ENCODE measurements at places on chromosomes 12 and 14.

GRCh38 chr12:109264095-109264942 is 44.8 kb downstream of the FOXN4 start:
- DNase-seq, result peak; percentile 9

DNA sequence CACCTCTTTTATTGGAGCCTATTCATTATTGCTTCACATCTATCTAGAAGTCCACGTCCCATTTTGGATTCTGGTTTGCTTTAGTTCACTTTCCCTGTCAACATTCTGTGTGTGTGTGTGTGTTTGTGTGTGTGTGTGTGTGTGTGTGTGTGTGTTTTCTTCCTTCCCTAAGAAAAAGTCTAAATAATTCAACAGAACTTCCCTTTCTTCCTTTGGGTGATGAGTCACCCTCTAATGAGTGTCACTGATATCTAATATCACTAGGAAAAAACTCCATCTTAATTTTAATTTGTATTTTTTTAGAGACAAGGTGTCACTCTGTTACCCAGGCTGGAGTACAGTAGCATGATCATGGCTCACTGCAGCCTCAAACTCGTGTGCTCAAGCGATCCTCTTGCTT is 234.2 kb downstream of the TTC8 start:
- no peak for DNase-seq

DNA sequence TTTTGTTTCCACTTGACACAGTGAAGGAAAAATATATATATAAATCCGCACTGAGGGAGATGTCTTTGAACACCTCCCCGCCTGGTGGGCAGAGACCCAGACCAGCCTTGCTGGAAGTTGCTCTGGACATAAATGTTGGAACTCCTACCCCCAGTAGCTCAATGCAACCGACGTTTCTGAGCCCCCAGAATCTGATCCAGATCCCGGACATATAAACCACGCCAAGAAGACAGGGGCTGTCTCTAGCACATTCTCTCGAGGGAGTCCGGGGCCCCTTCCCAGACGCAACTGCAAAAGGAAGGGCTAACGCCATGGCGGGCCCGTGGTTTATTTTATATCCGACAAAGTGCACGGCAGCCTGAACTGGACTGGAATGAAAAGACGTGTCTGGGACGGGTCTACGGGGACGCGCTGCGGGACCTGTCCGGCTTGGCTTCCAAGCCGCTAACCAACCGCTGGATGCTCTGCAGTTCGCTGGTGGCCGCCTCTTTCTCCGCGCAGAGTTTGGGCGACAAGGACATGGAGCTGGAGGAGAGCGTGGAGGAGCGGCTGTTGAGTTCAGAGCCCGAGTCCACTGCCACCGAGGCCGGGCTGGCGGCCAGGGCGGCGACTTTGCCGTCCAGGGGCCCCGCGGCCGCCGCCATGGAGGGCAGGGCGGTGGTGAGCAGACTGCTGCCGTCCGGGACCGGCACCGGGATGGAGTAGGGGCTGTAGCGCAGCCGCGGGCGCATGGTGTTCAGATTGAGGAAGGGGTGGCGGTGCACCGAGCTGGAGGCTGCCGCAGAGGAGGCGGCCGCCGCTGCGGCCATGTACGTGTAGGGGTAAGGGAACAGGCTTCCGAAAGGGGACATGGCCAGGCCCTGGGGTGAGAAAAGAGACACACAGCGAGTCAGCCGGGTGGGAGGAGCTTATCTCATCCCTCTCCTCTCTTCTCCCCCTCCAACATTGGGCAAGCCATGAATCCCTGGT is 12.2 kb downstream of the TBX3 start:
- DNase-seq, result no peak

- DNase-seq, result peak; percentile 38
These were observed 818 bp upstream of the SUOX start for GRCh38 chr12:55996201-55996714.

DNA sequence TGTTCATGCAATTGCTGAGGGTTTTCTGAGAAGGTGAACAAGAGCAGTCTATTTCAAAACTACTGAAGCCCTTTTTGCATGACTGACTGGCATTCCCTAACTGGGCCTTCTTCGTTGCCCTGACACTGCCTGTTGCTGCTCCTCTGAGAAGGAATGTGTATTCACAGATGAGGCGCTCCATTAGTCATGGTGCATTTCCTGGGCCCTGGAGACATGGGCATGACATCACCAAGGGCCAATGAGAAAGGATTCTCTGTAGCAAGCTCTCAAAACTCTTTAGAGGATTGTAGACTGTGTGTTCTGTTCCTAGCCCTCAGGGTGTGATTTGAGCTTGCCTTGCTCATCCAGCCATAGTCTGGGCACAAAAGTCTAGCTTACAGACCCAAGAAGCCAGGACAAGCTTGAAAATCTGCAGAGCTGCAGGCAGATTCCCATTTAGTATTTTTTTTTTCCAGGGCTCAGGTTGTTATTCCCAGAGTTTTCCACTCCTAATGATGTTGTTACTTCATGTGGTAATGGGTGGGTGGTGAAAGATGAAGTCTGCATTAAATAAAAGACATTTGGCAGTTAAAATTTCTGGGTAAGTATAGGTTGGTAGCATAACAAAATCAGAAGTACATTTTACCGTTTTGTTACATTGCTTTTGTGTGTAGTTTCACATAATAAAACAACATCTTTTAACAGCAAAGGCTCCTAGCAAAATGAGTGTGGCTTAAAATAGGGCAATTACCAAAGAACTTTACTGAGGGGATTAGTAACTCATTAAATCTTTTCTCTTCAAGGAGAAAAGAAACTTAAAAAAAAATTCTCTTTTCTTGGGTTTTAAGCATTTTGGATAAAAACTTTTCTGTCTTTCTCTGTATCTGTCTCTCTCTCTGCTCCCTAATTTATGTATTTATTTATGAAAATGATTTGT is 318.4 kb downstream of the RAD51B start:
- no peak for DNase-seq

GRCh38 chr14:65336191-65336591 is 76.3 kb upstream of the FUT8 start:
- DNase-seq, result no peak

All from GDM1 (cell line).